ENCODE measurements at places on chromosomes 2 and 18.

DNA sequence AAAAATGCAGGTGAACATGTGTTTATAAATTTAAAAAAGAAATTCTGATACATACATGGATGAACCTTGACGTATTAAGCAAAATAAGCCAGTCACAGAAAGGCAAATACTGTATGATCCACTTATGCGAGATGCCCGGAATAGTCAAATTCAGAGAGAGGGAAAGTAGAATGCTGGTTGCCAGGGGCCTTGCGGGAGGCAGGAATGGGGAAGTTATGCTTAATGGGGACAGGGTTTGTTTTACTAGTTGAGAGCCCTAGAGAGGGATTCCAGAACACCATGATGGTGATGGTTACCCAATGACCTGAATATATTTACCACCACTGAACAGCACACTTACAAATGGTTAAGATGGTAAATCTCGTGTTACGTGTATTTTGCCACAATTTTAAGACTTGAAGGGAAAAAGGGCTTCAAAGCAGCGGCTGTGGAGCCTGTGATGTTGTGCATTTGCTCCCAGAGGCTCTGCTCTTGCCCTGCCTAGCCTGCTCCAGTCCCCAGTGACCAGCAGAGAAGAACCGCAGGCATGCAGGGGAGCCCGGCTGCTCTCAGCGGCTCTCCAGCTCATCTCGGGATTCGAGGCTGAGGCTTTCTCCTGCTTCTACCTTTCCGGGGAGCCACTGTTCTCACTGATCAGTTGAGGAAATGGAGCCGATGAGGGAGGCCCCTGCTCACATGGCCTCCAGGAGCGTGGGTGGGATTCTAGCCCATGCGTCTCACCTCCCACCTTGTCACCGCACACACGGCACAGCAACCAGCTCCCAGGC lies 51.7 kb upstream of the TFCP2L1 start:
- DNase-seq = no peak

DNA sequence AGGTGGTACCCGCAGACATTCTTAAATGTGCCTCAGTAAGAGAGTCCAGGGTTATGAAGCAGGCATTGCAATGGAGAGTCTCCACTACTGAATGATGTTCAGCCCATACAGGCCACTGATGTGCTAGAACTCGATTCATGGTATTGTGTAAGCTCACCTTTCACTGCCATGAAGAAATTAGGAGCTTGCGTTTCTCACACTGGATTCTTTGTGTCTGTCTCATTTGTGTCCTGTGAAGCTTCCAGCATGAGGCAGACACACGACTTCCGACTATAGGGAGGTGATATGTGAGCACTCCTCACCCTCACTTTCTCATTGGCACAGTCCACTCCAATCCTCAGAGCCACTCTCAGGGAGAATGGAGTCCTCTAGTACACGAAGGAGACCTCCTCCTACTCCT lies 677.4 kb upstream of the RAB6C start:
- no peak for DNase-seq

DNA sequence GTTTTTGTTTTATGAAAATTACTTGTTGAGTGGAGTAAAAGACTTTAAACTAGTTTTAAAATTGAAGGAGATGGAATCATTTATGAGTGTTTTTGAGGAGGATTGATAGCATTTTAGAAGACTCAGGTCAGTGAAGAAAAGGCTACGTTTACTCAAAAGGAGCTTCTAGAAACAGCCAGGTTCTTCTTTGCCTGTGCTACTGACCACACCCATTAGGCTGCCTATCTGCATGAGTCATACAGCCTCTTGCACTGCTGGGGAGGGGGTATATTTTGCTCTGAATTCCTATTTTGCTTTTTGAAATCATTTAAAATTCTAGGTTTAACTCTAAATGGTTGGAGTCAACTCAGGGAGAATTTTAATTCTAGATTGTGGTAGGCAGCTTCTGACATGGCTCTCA lies 22.3 kb downstream of the EFEMP1 start:
- DNase-seq = no peak

DNA sequence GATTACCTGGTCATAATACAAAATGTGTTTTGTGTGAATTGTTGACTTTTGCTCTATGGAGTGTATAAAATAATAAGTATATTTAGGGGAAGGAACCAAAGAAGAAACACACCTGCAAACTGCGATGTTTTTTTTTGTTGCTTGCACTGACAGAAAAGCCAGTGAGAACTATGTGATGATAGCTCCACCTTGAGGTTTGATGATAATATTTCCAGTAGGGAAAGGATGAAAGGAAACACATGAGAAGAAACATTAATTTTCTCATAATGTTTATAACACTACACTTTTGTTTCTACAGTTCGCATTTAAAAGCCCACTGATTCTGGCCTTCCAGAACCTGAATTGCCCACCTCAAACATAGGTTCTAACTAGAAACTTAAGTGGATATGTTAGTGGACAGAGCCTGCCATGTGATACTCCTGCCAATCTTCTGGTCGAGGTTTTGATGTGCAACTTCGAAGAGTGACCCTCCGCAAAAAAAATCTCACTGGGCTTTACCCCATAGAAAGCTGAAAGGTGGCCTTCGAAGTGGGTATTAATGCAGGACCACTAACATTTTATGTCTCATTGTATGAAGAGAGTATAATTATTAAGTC lies 476.4 kb upstream of the SPHKAP start:
- DNase-seq = no peak

DNA sequence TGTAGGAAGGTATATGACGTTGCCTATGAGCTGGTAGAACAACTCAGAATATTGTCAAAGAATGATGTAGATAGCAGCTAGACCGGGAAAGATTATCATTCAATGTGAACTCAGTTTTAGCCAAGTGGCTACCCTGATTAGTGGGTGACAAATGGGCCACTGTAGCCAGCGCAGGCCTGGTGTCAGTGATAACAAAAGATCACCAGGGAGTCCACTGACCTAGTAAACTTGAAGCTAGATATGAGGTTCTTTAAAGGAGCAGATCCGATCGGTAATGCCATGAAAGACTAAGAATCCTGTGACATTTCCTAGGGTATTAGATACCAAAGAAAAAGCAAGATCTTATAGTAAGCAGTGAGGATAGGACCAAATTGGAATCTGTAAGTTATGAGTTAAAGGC lies 180.9 kb downstream of the GCA start:
- DNase-seq = no peak

DNA sequence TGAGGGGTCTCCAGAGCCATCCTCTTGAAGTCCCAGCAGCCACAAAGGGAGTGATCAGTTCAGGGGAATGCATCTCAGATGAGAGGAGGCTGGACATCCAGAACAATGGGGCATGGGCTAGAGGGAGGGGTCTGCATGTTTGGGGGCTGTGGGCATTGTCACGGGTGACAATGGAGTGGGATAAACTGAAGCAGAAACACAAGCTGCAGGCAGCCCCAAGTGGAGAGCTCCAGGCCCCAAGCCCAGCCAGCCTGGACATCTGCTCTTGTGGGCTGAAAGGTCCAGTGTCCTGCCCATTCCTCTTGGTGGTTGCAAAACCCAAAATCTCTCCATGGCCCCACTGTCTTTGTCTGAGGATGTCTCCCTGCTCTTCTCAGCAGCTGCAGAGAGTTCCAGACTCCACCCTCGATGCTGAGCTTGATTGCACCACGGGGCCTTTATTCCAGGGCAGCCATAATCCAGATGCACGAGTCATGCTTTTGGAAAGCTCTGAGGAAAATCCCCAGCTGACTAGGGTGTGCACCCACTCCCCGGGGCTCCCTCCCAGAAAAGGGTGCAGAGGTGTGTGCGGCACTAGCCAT lies 149.4 kb downstream of the TNS1 start:
- no peak for DNase-seq

- DNase-seq = peak; percentile 23
Measured at GRCh38 chr2:25251071-25251421, 82.7 kb upstream of the POMC start.

- DNase-seq = no peak
Measured at GRCh38 chr2:188292348-188293239, 920 bp downstream of the GULP1 start.

DNA sequence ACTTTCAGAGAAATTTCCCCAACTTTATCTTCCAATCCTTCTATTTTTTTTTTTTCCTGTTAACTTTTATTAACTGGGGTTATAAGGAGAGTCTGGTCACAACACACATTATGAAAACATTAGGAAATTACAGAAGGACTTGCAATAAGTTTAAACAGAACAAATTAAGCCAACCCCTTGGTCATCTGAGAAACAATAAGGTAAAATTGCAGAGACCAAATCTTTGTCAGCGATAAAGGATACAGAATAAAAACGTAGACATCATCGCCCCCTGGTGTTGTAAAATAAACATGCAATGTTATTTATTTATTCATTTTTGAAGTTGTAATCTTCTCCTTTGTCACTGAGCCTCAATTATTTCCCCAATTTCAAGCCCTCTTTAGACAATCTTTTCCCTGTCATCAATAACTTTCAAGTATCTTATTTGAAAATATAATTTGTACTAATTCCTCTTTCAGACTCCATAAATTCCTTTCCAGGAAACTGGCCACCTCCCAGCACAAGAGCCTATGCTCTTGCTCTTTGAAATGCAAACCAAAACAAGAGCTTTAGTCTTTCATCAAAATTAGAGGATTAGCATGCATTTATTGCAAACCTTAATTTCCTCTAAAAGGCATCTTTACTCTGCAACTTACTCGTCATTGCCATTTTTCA lies 19.5 kb downstream of the G6PC2 start:
- no peak for DNase-seq

GRCh38 chr2:289362-290089 lies 1.6 kb upstream of the ALKAL2 start:
- no peak for DNase-seq

- no peak for DNase-seq
Measured at GRCh38 chr18:51654488-51655326, 457.2 kb upstream of the MEX3C start.

GRCh38 chr18:41761333-41762018 lies 193.6 kb upstream of the PIK3C3 start:
- DNase-seq = no peak

DNA sequence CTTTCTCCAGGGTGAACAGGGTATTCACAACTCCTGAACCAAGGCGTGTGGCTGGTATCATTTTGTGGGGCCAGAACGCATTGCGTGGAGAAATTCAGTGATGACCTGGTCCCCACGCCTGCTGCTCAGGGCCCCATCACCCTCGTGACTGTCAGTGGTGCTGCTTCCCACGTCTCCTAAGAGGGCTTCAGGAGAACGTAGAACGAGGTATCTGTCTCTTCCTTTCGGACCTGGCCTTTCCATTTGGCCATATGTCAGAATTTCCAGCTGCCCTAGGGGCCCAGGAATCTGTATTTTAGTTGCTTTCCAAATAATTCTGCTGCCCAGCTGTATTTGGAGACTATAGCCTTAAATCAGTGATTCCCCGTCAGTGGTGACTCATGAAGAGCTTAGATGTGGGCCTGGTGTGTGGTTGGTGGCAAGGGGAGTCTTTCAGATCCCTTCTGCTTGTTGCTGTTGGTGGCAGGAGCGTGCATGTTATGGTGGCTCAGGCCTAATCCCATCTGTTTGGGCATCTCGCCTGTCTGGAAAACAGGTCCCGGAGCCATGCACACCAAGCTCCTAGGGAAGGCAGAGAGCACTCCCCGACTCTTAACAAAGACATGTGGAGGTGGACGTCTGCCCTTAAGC lies 56.4 kb downstream of the NPAS2 start:
- DNase-seq = peak; percentile 33

GRCh38 chr2:99960291-99960690 lies 182.1 kb downstream of the AFF3 start:
- DNase-seq = no peak

- DNase-seq = no peak
Measured at GRCh38 chr2:151252646-151253045, 9.0 kb downstream of the RBM43 start.

DNA sequence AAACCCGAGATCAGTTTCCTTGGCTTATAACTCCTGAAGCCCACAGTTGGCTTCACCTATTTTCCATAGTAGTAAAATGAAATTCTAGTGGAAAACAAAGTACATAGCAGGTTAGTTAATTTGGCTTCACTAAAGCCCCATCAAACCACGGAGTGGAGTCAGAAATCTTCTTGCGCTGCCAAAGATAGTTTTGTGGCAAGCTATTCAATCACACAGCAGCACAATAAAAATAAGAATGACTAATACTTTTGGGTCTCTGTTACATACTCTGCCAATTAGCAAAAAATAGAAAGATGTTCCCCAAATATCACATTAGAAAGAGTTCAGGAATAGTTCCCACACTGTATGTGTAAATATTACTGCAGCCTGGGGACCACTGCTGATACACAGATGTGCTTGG lies 175.2 kb upstream of the NOL4 start:
- DNase-seq = no peak

GRCh38 chr2:88582030-88582429 lies 45.2 kb downstream of the EIF2AK3 start:
- no peak for DNase-seq

DNA sequence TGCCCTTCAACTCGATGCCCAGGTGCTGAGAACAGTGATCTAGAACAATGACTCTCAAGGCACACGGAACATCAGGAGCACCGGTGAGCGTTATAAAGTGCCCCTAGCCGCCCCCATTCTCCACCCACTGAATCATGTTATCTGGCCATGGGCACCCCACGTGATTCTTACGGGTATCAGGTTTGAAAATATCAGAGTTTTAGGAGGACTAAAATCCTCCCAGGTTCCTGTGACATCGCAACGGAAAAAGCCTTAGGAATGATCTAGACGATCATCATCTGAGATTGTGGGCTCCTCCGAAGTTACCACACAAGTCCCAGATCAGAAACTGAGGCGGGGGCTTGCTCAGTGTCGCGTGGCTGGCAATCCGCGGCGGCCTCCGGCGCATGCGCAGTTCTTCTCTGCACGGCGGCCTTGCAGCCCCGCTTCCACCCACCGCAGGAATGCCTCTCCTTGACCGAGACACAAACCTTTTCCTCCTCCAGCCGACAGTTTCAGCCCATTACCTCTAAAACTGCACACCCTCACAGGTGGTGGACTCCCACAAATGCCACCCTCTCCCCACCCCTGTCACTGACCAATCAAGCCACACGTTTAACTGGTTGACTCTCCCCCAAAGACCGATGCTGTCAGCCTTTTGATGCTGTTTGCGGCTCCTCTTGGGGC lies 5.8 kb upstream of the MRPL33 start:
- DNase-seq = peak; percentile 51

- DNase-seq = peak; percentile 30
Measured at GRCh38 chr2:27860111-27860510, 30.1 kb downstream of the RBKS start.

DNA sequence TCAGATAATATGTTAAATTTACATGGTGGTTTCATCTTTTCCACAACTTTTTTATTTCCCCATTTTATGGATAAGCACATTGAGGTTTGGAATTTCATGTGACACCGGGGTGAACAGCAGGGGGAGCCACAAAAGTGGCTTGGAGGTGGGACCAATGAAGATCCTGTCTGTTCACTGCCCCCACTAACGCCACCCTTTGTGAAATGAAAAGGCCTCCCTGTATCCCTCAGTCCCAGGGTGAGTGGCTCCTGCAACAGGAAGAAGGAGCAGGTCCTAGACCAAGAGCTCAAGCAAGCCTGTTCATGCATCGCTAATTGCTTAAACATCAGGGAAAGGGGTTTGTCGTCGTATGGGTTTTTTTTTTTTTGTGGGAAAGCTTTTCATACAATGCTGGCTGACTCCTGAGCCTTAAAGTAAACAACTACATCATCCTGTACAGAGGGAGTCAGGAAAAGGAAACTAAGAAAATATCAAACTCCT lies 267.8 kb upstream of the EPAS1 start:
- DNase-seq = no peak
